ENCODE measurements at places on chromosomes 12 and 14.

- DNase-seq: peak; percentile 92
Measured at GRCh38 chr12:132904718-132905328, 17.4 kb upstream of the CHFR start.

DNA sequence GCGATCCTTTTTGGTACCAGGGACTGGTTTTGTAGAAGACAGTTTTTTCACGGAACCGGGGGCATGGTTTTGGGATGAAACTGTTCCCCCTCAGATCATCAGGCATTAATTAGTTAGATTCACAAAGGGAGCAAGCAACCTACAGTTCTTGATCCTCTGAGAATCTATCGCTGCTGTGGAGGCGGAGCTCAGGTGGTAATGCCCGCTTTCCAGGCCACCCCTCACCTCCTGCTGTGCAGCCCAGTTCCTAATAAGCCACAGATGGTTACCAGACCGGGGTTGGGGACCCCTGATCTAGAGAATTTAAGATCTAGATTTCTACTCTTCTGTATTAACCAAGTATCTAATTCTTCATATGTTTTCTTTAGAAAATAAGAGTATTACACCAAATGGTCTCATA is 4.8 kb downstream of the ARHGAP5 start:
- DNase-seq: no peak

DNA sequence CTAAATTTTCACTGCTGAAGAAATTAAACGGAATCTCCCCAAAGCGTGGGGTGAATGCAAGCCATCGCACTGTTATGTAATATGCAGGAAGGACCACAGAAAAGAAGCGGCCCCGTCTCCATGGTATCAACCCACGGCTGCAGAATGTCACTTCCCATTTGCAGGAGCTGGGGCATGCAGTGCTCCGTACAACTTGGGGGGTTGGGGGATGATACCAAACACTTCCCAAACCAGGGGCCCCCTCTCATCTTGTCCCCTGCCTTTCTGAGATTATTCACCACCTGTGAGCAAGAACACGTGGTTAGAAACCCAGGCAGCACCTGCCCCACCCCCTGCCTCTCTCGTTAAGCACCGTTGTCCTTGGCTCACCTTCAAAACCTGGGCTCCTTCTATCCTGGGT is 505.1 kb upstream of the TMEM132C start:
- no peak for DNase-seq

DNA sequence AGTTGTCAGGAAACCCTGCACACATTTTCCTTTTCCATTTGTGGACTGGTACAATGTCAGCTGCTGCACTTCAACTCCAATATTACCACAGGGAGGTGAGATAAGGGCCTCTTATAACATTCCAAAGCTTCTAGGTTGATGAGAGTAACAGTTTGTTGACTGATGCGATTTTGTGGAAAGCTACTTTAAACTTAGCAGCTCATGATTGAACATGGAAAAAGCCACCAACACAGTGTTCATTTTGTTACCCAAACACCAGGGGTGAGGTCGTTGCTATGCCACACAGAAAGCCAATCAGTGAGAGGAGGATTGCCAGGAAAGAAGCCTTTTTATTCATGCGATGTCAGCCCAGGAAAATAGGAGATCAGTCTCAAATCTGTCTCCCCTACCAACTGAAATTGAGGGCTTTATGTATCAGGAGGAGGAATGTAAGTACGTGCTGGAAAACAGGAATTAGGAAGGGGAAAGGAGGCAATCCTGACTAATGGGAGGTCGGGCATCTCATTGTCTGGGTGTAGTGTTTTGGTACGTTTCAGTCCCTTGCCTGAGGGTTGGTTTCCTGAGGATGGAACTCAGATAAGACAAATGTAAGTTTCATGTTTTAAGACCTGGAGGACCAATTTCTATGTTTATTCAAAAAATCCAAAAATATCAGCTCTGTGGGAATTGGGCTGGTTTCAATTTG is 92.7 kb upstream of the PLEKHA5 start:
- DNase-seq: no peak
